ENCODE measurements at places on chromosomes 2 and 18.

- DNase-seq: no peak
These were observed 667 bp upstream of the SCYGR4 start for GRCh38 chr2:227616631-227617030.

DNA sequence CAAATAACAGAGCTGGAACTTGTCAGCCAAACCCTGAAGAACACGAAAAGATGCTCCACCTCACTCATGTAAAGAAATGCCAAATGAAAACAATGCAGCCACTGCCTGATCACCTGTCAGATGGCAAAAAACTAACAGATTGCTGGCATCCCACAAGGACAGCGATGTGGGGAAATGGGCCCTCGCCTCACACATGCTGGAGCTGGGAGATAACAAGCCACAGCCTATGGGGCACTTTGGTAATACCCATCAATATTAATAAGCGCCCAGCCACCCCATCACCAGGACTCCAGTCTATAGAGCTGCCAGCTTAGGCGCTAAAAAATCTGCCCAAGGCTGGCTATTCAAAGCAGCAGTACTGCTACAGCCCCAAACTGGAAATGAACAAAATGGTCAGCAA lies 27.0 kb downstream of the TFCP2L1 start:
- no peak for DNase-seq

GRCh38 chr2:101159526-101159925 lies 8.3 kb upstream of the TBC1D8 start:
- DNase-seq: no peak

- no peak for DNase-seq
These were observed 102.2 kb downstream of the PDE1A start for GRCh38 chr2:182324665-182325064.

DNA sequence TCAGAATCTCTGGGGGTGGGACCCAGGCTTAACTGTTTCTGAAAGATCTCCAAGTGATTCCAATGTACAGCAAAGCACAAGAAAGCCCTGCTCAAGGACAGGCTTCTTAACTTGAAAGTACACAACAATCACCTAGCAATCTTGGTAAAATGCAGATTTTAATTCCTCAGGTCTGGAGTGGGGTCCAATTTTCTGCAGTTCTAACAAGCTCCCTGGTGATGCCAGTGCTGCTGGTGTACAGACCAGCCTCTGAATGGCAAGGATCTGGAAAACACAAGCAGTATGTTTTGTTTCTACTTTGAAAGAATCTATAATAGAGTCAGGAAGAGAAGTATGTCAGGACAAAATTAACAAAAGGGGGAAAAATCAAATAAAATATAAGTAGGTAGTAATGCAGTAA lies 7.8 kb upstream of the TMEM163 start:
- no peak for DNase-seq

- DNase-seq: no peak
These were observed 10.8 kb upstream of the ITGA6 start for GRCh38 chr2:172416447-172417058.

- no peak for DNase-seq
These were observed 24.0 kb downstream of the CFAP210 start for GRCh38 chr2:169670215-169670651.

GRCh38 chr18:12086677-12087470 lies 6.8 kb upstream of the ANKRD62 start:
- no peak for DNase-seq

GRCh38 chr2:197071790-197072436 lies 145.4 kb upstream of the PGAP1 start:
- no peak for DNase-seq

DNA sequence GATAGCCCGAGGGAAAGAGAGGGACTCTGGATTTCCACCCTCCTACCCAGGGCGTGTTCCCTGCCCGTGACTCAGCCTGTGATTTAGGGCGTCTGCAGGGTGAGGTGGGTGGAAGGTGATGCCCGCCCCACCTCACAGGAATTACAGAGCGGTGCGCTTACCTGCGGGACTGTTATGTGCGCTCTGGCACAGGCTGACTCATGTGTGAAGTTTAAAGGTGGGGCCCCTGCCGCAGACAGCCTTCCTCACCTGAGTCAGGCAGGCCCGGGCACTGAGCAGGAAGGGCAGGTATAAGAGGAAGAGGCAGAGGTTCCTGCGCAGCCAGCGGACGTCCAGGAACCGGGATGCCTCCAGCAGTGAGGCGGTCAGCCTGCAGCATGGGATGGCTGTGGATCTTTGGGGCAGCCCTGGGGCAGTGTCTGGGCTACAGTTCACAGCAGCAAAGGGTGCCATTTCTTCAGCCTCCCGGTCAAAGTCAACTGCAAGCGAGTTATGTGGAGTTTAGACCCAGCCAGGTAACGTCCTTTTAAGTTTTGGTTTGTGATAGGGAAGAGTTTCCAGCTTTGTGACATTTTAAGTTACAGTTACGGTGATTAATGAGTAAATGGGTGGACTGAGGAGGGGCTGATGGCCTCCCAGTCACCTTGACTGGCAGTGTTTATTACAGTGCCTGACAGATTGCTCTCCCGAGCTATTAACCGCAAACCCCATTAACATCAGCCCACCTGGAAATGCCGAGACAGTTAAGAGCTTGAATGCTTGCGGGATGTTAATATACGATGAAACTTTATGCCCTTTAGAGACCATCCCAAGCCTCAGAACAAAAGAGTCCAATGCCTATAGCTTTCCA lies 141.6 kb upstream of the TTC39C start:
- no peak for DNase-seq

- DNase-seq: no peak
These were observed 111.1 kb upstream of the RBBP8 start for GRCh38 chr18:22822024-22822423.

GRCh38 chr2:143936848-143937722 lies 582.8 kb downstream of the ZEB2 start:
- peak; percentile 25 for DNase-seq

GRCh38 chr2:3188405-3188946 lies 189.1 kb downstream of the EIPR1 start:
- DNase-seq: no peak

GRCh38 chr2:43086451-43087221 lies 139.8 kb downstream of the ZFP36L2 start:
- DNase-seq: no peak

GRCh38 chr2:149629026-149629425 lies 41.5 kb upstream of the MMADHC start:
- no peak for DNase-seq

All from stimulated activated CD8-positive, alpha-beta memory T cell treated with anti-CD3 and anti-CD28 coated beads, Interleukin-4, amount 100 ng/mL, for 24 hours (primary cell).